ENCODE measurements at places on chromosomes 2 and 18. TPM values are rescaled to one million over a fixed set of nuclear protein-coding genes. Genes with fewer than 3 reads are reported as not detected.
A peak's percentile ranks its signal among the peaks of the same experiment; 100 is the strongest.

DNA sequence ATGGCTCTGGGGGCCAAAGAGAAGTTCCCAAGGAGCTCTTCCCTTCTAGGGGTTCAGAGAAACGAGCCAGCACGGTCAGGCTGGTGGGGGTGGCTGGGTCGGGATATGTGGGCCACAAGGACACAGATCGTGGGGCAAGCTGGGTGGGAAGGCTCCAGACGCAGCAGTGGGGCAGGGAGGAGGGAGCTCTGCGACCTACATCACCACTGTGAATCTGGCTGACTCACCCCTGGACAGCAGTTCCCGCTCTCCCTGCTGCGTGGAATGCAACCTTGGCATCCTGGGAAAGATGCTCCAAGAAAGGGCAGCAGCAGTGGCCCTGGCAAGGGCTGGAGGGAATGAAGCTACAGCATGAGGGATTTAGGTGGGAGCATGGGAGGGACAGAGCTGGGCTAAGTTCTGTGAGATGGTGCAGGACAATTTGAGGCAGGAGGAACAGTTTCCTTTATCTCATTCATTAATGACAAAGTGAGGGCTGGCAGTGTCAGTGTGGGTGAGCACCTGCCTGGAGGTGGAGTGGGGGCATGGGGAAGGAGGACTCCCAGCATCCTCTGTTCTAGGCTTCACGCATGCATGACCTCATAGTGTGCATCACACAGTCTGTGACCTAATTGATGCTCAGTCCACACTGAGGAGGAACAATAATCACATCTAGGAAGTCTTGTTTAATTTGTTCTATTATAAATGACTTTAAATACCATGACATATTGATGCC, 25.0 kb downstream of the CELF4 start:
- peak; percentile 8 for DNase-seq

GRCh38 chr2:138689705-138690104, 90.5 kb downstream of the NXPH2 start:
- no peak for DNase-seq

GRCh38 chr2:182240862-182241371, 185.9 kb downstream of the PDE1A start:
- DNase-seq: peak; percentile 9

DNA sequence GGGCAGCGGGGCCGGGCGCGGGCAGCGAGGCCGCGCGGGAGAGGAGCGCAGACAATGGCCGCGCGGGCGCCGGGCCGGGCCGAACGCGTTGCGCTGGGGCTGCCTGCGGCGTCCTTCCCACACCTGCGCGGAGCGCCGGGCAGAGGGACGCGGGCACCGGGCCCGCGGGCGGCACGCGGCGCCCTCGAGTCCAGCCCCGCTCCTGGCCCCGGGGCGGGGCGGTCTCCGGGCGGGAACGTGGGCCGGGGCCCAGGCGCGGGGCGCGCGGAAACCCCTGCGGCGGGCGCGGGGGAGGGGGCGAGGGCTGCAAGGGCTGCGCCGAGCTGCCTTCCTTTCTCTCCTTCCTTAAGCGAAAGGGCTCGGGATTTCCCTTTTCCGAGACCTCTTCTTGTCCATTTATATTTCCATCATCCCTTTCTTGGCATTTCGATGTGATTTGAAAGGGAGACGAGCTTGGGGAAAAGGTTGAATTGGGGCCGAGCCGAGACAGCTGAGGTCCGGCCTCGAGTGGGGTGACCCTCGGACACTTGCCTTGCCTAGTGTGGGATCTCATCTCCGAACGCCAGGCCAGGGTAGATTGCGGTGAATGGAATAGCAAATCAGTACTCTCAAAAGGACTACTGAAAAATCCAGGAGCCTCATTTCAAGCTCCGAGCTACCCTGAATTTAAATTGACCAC, 676 bp downstream of the KLHL23 start:
- peak; percentile 40 for DNase-seq

GRCh38 chr2:144464730-144465129, 55.2 kb downstream of the ZEB2 start:
- no peak for DNase-seq

GRCh38 chr2:172311921-172312345, 115.5 kb upstream of the ITGA6 start:
- DNase-seq: no peak

DNA sequence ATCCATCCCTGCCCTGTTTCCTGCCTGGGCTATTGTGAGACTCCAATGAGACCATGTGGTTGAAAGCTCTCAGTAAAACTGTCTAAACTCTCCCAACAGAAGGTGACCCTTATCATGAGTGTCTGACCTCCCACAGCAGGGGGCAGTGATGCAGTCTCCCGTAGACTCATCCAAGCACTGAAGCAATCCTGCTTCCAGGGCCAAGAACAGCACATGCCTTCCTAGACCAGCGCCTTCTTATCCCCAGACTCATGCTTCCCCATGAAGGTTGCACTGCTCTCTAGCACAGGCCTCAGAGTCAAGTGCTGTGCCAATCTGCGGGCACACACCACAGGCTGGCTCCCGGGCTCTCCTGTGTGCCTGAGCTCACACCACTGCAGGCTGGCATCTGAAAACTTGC, 112.3 kb downstream of the TNS1 start:
- peak; percentile 71 for DNase-seq

The C2orf66 gene
- not detected for total RNA-seq
